ENCODE measurements at places on chromosomes 1 and 21.

DNA sequence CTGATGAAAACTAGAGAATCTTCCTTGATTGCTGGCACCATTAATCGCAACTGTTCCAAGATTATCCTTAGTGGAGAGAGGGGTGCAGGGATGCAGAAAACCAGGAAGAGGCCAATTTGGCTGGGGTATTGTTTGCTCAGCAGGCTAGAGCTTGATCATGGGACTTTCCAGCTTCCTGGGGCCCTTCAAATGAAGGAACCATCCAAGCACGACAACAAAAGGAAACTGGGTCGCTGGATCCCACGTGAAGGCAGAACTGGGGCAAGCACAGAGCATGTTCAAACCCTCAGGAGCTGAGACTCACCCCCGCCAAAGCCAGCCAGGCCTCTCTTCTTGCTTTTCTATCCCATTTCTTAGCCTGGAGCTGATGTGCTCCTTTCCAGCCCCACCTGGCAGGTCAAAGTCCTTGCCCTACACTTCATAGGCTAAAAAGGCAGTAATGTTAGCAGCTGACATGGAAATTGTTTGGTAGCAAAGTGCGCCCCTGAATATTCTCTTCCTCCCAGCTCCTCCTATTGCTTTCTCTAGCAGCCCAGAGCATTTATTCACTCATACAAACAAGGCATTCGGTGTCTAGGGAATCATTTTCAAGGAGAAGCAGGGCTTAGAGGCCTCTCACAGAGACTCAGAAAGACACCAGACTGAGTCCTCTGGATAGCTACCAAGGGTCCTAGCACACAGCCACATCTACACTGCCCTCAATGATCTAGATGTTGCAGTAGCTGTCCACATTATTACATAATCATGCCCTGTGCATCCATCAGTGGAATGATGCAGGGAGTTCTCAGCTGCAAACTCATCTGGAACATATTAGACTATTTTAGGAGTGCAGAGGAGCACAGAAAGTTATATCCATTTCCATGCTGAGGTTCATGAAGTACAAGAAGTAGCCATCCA lies 11.5 kb downstream of the KCNA2 start:
- no peaks in the 10 kb centered on the region for H3K4me1 ChIP-seq
- no peaks in the 10 kb centered on the region for H3K36me3 ChIP-seq
- no peak for DNase-seq
- H3K4me3 ChIP-seq = no peak overlapping the region
- H3K27me3 ChIP-seq = no peaks in the 10 kb centered on the region

DNA sequence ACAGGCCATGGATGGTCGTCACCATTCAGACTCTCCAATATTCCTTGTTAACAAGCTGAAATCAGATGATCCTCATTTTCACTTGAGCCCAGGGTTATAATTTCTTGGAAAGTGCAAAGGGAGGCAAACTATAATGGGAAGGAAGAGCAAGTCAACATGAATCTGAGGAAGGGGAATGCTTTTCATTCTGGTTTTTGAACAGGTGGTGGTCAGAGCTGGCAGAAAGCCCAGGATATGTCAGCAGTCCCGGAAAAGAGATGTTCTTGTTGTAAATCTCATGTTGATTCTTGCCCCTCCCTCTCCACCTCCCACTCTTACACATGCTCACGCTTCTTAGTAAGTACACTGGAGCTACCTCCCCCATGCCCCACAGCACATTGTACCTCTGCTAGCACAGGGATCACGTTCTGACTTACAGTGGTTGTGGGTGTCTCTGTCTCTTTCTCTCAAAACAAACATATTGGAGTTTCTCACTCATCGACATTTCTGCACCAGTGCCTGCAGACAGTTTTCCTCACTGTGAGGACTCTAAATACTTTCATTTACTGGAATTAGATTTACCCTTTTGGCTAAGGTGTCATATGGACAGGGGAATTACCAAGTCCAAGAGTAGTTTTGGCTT lies 77.6 kb downstream of the XCL2 start:
- H3K27ac ChIP-seq = no peak overlapping the region
- no peak for DNase-seq
- H3K36me3 ChIP-seq = no peaks in the 10 kb centered on the region
- H3K4me3 ChIP-seq = no peak overlapping the region
- no peaks in the 10 kb centered on the region for H3K27me3 ChIP-seq

DNA sequence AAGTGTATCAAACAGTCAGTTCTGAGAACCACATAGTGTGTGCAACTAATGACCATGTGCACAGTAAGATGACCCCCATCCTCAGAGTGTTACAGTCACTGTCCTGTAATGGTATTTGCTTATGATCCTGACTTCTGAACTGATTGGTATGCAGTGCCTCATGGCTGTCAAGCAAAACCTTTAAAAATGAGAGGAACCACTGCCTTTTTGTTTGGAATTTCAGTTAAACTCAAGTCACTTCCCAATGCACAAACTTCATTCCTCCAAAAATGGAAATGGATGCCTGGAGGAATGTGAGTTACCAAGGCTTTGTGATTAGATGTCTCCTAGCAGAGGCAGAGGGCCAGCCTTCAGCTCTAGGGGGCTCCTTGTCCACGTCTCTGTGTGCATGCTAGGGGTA lies 10.5 kb downstream of the C1orf198 start:
- no peak overlapping the region for H3K4me3 ChIP-seq
- H3K27me3 ChIP-seq = no peaks in the 10 kb centered on the region
- no peaks in the 10 kb centered on the region for H3K36me3 ChIP-seq

DNA sequence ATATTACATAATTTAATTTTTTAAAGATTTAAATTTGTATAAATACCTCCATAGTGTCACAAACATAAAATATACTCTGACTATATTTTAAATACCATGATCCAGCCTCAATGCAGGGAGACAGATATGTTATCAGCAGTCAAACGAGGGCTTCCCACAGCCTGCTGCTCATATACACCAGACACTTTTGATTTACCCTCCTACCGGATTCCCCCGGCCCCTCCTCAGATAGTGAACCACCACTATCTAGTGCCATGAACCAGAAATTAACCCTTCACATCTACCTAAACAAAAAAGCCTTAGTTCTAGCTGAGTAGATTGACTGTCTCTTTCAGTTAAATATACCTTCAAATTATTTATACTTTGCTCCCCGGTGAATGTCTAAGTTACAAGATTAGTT lies 52.4 kb upstream of the C1orf53 start:
- H3K36me3 ChIP-seq = no peaks in the 10 kb centered on the region
- no peaks in the 10 kb centered on the region for H3K27me3 ChIP-seq
- no peaks in the 10 kb centered on the region for H3K4me1 ChIP-seq
- DNase-seq = no peak

DNA sequence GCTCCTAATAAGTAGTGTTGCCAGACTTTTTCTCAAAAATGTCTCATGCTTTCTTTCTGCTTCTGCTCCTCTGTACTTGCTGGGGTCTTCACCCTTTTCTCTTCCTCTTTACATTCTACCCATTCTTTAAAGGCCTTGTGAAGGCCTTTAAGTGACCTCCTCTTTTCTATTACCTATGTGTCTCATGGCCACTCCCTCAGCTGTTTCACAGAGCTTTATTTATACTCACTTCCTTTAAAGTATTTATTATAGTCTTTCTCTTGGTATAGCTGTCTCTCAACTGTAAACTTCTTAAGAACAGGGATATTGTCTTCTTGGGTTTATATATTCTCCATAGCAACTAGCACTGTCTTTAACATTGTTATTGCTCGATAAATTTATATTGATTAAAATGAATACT lies 792 bp downstream of the GOLPH3L start:
- H3K4me1 ChIP-seq = peaks cover 27% of the 10 kb centered on the region
- DNase-seq = no peak

DNA sequence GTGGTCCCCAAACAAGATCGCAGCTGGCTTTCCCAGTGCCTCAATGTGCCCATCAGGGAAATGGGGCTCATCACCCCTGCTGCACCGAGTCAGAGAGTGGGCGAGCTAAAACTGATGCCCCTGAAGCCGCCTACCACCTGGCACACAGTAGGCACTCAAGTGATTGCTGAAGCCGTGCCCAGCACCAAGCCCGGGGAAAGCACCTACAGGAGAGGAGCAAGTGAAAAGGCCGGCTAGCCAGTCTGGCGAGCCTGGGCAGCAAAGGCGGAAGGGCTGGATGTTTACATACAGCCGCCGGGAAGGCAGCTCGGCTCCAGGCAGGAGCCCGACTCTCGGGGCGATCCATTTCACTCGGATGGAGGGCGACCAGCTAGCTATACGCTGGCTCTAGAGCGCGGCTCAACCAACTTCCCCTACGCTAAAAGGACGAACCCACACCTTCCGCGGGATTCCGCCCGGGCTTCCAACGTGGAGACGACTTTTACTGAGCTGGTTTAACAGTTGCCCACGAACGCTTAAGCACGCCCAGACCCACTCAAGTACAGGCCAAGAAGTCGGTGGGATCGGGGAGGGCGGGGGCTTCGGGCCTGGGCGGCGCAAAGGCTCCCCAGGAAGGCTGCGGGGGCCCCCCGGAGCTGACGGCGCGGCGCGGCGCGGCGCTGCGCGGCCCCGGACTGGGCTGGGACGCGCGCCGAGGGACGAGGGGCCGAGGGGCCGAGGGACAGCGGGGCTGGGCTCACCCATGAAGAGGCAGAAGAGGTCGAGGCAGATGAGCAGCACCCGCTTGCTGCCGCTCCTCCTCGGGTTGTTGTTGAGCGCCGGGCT lies 1.0 kb downstream of the PLPP3 start:
- peaks cover 5% of the 10 kb centered on the region for H3K27me3 ChIP-seq
- no peak overlapping the region for H3K4me3 ChIP-seq
- no peaks in the 10 kb centered on the region for H3K4me1 ChIP-seq
- no peaks in the 10 kb centered on the region for H3K36me3 ChIP-seq

DNA sequence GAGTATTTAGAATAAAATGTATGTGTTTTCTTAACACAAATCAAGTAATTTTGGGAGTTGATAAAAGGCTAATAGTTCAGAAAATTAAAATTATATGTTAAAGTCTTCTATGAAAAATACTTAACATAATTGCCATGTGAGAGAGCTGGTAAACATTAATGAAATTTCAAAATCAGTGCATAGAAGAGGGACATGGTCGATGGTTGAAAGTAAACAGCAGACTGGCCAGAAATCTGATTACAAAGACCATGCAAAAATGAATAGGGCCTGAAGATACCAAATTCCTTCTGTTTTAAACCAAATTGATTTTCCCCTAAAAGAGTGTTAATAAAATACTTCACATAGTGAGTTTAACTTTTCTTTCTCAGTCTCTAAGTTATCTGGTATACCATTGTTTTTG lies 128.3 kb downstream of the GABPA start:
- H3K36me3 ChIP-seq = no peaks in the 10 kb centered on the region
- no peaks in the 10 kb centered on the region for H3K4me1 ChIP-seq
- DNase-seq = no peak
- H3K27ac ChIP-seq = no peak overlapping the region

DNA sequence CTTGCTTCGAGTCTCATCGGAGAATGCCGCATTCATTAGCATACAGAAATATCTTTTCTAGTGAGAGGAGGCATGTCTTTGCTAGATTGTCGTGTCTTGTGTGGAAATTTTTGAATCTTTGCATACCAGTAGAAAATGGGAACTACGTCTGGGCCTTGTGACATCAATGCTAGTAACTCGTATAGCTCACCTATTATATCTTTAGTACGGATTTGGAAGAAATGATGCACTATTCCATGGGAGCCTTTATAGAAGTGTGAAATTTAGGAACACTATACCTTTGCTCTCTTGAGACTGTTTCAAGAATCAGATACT lies 835 bp downstream of the UHMK1 start:
- peaks cover 35% of the 10 kb centered on the region for H3K4me1 ChIP-seq
- peak overlapping the region; percentile 18 for H3K4me3 ChIP-seq
- H3K36me3 ChIP-seq = peaks cover 30% of the 10 kb centered on the region
- DNase-seq = no peak
- peak overlapping the region; percentile 82 for H3K27ac ChIP-seq

- no peak for DNase-seq
- no peaks in the 10 kb centered on the region for H3K27me3 ChIP-seq
- H3K4me3 ChIP-seq = no peak overlapping the region
- no peak overlapping the region for H3K27ac ChIP-seq
- H3K36me3 ChIP-seq = no peaks in the 10 kb centered on the region
- no peaks in the 10 kb centered on the region for H3K4me1 ChIP-seq
Observed at GRCh38 chr21:30646904-30647414, 4.3 kb downstream of the KRTAP20-3 start.

GRCh38 chr21:32413015-32413504 lies 554 bp downstream of the EVA1C start:
- no peaks in the 10 kb centered on the region for H3K27me3 ChIP-seq
- DNase-seq = no peak
- no peak overlapping the region for H3K4me3 ChIP-seq
- H3K27ac ChIP-seq = peak overlapping the region; percentile 86

- no peak for DNase-seq
- no peaks in the 10 kb centered on the region for H3K27me3 ChIP-seq
- no peaks in the 10 kb centered on the region for H3K4me1 ChIP-seq
- no peaks in the 10 kb centered on the region for H3K36me3 ChIP-seq
Observed at GRCh38 chr1:118940957-118941356, 47.2 kb downstream of the TBX15 start.

- DNase-seq = no peak
- H3K36me3 ChIP-seq = no peaks in the 10 kb centered on the region
Observed at GRCh38 chr1:246567646-246568235, 1.5 kb downstream of the CNST start.

- H3K36me3 ChIP-seq = no peaks in the 10 kb centered on the region
- no peak overlapping the region for H3K27ac ChIP-seq
- no peak for DNase-seq
- no peak overlapping the region for H3K4me3 ChIP-seq
- peaks cover 12% of the 10 kb centered on the region for H3K27me3 ChIP-seq
- peaks cover 8% of the 10 kb centered on the region for H3K4me1 ChIP-seq
Observed at GRCh38 chr21:45401054-45401518, 3.9 kb upstream of the COL18A1 start.

DNA sequence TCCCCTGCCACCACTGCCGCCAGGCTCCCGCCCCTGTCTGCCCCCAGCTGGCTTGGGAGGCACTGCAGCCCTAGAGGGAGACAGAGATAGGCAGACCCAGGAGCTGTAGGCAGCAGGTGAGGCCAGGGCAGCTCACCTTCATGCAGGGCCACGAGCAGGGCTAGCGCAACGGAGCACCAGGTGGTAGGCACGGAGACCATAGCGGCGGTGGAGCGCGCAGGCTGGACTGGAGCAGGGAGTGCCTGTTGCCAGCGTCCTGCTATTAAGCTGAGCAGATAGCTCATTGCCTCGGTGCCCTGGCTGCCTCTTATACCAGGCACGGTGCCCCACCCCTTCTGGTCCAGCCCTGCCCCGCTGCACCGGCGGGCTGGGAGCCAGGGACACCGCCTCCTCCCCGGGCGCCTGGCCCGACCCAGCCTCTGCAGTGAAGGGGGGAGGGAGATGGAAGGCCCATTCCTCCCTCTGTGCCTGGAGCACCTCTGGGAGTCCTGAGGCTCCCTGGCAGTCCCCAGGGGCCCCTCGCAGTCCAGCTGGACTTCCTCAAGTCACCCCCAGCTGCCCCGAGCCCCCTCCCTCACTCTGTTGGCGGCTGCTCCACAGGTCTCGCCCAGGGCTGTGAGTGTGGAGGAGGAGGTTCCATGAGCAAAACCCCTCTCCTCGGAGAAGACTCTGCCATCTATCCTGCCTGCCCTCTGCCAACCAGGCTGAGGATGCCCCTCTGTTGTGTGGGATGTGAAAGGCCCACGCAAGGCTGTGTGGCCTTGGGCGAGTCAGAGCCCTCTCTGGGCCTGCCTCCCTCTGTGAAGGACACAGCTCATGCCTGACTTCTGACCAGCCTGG lies at the start of gene EDN2:
Gene EDN2 (minus strand): TSS at position 282 of the 840 bp plus-strand sequence. CDS start 82 bp downstream, at position 200.
- no peaks in the 10 kb centered on the region for H3K4me1 ChIP-seq
- no peak within 1 kb of the TSS for H3K4me3 ChIP-seq
- no peak for DNase-seq
- H3K27ac ChIP-seq = no peak within 1 kb of the TSS
- no peaks in the 10 kb centered on the region for H3K27me3 ChIP-seq
